ENCODE measurements at places on chromosomes 2 and 18.

DNA sequence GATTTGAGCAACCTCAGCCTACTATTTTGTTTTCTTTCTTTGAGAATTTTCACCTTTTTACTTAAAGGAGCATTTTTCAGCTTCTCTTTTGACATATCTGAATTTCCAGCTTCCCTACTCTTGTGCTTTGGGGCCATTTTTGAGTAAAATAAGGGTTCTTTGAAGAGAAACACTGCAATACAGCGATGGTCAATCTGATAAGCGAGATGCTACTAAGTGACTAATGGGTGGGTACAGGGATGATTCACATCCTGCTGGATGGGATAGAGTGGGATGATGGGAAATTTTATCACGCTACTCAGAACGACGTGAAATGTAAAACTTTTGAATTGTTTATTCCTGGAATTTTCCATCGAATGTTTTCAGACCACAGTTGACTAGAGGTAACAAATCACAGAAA lies 211.5 kb downstream of the TMEM247 start:
- H3K4me3 ChIP-seq = no peak overlapping the region
- DNase-seq = no peak
- no peaks in the 10 kb centered on the region for H3K4me1 ChIP-seq
- H3K36me3 ChIP-seq = no peaks in the 10 kb centered on the region
- peaks cover 2% of the 10 kb centered on the region for H3K27me3 ChIP-seq

DNA sequence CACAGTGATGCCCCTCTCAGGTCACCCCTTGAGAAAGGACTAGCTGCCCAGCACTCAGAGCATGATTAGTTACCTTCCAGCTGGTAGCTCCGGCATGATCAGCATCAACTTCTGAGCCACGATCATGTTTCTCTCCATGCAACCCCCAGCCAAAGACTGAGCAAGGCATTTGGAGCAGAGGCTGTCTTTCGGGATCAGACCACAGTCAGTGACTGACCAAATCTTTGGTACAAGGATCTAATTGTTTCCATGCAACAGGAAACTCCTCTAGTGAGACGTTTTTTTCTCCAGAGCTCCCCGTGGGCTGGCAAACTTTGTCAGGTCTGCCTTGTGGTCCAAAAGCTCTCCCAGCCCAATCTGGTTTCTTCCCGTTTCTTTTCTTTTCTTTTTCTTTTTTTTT lies 244.3 kb downstream of the METTL4 start:
- H3K4me3 ChIP-seq = no peak overlapping the region
- H3K27ac ChIP-seq = no peak overlapping the region
- no peaks in the 10 kb centered on the region for H3K36me3 ChIP-seq
- DNase-seq = no peak

- H3K27me3 ChIP-seq = no peaks in the 10 kb centered on the region
- H3K4me1 ChIP-seq = peaks cover 15% of the 10 kb centered on the region
- no peak overlapping the region for H3K4me3 ChIP-seq
- DNase-seq = no peak
- H3K27ac ChIP-seq = no peak overlapping the region
Observed at GRCh38 chr2:54898456-54899226, 151.6 kb downstream of the RTN4 start.

DNA sequence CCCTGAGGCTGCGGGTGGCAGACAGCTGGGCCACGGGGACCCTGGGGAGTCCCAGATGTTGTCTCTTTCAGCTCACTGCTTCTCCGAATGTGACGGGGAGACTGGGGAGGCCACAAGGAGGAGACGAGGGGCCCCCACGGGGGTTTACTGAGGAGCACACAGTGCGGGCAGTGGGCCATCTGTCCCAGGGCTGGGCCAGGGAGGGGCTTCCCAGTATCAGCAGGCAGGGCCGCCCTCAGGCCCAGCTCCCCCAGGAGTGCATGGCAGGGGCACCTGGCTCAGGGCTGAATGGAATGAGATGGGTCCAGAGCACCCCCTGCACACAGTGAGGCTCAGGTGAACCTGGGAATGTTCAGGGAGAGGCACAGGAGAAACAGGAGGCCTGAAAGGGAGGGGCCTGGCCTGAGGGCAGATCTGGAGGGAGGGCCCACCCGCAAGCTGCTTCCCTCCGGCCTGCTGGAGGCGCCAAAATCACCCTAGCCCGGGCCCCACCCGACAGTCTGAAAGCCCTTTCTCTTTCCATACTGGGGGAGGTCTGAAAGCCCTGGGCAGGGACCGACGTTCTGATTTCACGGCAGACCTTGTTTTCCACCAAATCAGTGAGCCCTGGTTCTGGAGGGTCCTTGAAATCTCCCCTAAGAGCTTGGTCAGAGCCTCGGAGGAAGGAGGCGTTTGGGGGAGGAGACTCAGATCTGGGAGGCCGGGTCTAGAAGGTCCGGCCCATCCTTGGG lies 35.5 kb upstream of the PTMA start:
- DNase-seq = no peak
- no peaks in the 10 kb centered on the region for H3K27me3 ChIP-seq
- no peaks in the 10 kb centered on the region for H3K36me3 ChIP-seq
- peaks cover 2% of the 10 kb centered on the region for H3K4me1 ChIP-seq

GRCh38 chr2:46704041-46704440 lies 211.6 kb downstream of the MCFD2 start:
- H3K4me1 ChIP-seq = peaks cover 7% of the 10 kb centered on the region
- no peaks in the 10 kb centered on the region for H3K27me3 ChIP-seq
- H3K36me3 ChIP-seq = no peaks in the 10 kb centered on the region
- DNase-seq = no peak
- no peak overlapping the region for H3K4me3 ChIP-seq
- no peak overlapping the region for H3K27ac ChIP-seq

DNA sequence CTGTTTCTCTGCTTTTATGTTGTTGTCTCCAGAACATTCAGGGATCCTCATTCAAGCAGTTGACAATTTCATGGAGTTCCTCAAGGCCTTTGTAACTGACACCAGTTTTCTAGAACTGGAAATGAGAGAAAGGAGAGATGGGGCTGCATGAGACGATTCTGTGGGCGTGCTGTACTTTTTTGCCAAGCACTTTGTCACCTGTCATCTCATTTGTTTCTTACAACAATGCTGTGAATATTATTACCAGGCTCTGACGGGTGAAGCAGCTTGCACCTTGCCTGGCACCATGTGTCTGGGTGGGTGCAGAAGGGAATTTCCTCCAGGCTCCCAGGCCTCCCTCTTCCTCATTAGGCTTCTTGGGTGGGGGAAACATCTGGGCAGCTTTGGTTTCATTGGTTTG lies 22.2 kb upstream of the ATOH8 start:
- no peak overlapping the region for H3K4me3 ChIP-seq
- H3K36me3 ChIP-seq = no peaks in the 10 kb centered on the region
- DNase-seq = no peak
- no peaks in the 10 kb centered on the region for H3K27me3 ChIP-seq

- no peak overlapping the region for H3K27ac ChIP-seq
- no peaks in the 10 kb centered on the region for H3K36me3 ChIP-seq
- no peak overlapping the region for H3K4me3 ChIP-seq
- H3K27me3 ChIP-seq = no peaks in the 10 kb centered on the region
- H3K4me1 ChIP-seq = no peaks in the 10 kb centered on the region
Observed at GRCh38 chr2:11056614-11057013, 98.7 kb upstream of the SLC66A3 start.

GRCh38 chr2:171478345-171478744 lies 43.9 kb upstream of the CYBRD1 start:
- no peak for DNase-seq
- H3K27ac ChIP-seq = no peak overlapping the region
- no peaks in the 10 kb centered on the region for H3K27me3 ChIP-seq
- no peaks in the 10 kb centered on the region for H3K4me1 ChIP-seq
- H3K36me3 ChIP-seq = peaks cover 65% of the 10 kb centered on the region

GRCh38 chr2:42918041-42918440 lies 125.7 kb upstream of the HAAO start:
- H3K36me3 ChIP-seq = no peaks in the 10 kb centered on the region
- no peaks in the 10 kb centered on the region for H3K4me1 ChIP-seq
- no peak for DNase-seq
- H3K27ac ChIP-seq = no peak overlapping the region
- H3K27me3 ChIP-seq = peaks cover 16% of the 10 kb centered on the region

GRCh38 chr2:233350708-233351107 lies 3.6 kb upstream of the DGKD start:
- peaks cover 31% of the 10 kb centered on the region for H3K4me1 ChIP-seq
- no peak overlapping the region for H3K27ac ChIP-seq
- no peak overlapping the region for H3K4me3 ChIP-seq
- no peaks in the 10 kb centered on the region for H3K27me3 ChIP-seq
- no peaks in the 10 kb centered on the region for H3K36me3 ChIP-seq

GRCh38 chr2:234135750-234136221 lies 85.3 kb downstream of the SPP2 start:
- peak; percentile 21 for DNase-seq
- peaks cover 7% of the 10 kb centered on the region for H3K4me1 ChIP-seq
- no peaks in the 10 kb centered on the region for H3K36me3 ChIP-seq

All from T-cell (primary cell).